ENCODE measurements at places on chromosomes 6 and 20.

DNA sequence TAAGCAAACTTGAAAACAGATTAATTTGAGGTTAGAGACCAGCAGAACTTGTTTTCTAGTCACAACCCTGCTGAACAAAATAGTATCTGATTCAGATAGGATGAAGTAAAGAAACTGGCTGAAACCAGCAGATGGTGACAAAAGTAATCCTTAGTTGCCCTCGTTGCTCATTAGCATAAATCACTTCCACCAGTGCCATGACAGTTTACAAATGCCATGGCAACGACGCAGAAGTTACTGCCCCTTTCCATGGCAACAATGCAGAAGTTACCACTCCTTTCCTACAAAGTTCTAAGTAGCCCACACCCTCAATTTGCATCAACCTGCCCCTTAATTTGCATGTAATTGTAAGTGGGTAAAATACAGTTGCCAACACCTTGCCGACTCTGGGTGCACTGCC is 23.7 kb downstream of the SNRPB start:
- no peak for DNase-seq

DNA sequence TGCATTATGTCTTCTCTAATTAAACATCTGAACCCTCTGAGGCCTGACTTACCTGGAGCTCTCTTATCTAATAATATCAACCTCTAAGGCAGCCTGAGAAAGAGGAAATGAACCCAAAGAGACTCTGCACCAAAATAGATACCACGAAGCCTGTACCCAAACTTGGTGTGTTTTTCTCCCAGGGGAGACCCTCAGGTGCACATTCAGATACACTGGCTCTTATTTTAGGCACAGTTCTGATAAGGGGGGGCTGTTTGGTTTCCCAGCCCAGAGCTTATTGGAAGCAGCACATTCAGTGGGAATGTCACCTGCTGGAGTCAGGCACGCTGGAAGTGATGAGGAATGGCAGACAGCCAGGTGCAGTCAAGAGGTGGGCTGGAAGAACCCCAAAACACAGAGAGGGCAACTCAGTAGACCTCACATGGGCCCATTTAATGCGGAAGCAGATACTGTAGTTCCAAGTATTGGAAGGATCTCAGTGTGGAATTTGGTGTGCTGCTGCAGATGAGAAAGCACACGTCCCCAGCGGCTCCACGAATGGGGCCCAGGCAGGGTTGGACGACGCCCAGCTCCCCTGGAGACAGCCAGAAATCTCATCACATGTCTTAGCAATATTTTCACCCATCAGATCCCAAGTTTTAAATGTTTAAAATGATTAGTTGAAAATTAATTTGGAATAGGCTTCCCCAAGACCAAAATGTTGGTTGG is 9.7 kb upstream of the CCR6 start:
- DNase-seq = no peak

DNA sequence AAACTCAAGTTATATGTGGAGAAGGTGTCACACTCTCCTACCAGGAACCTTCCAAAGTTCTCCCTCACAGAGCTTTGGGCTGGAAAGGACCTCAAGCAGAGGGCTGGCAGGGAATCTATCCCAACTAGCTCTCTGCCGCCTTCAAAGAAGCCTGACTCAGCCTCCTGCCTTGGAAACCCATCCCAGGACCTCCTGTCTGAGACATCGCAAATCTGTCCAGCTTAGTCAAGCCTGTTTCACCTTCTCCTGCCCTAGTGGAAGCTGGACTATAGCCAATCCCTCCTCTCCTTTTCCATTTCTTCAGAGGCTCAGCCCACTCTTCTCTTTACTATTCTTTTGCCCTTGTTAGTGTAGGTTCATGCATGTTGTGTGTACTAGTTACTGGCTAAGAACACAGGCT is 48.2 kb upstream of the FOXP4 start:
- no peak for DNase-seq

- no peak for DNase-seq
Observed at GRCh38 chr6:100851819-100852218, 29.3 kb downstream of the ASCC3 start.

DNA sequence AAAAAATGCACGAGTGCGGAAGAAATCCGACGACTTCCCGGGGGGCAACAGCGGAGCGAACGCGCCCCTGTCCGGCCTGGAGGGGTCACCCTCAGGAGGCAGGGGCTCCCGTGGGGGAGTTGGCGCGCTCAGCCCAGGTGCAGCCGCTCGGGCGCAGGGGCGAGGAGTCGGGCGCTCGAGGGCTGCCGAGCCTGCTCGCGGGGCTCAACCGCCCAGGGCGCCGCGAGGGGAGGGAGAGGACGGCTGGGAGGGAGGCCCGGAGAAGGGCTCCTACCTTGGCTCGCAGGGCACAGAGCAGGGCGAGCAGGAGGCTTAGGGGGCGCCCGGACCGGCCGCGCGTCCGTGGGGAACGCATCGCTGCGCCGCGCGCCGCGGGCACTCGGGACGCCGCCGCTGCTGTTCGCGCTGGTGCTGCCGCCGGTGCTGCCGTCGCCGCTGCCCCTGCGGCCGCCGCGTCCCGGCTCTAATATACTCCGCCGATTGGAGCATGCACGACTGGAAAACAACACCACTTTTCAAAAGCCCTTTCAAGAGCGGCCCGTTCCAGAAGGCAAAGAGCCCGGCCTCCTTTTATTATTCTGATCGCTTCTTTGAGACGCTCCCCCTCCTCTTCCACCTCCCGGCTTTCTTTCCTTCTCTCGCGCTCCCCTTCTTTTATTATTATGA is 490 bp downstream of the JAG1 start:
- peak; percentile 69 for DNase-seq

DNA sequence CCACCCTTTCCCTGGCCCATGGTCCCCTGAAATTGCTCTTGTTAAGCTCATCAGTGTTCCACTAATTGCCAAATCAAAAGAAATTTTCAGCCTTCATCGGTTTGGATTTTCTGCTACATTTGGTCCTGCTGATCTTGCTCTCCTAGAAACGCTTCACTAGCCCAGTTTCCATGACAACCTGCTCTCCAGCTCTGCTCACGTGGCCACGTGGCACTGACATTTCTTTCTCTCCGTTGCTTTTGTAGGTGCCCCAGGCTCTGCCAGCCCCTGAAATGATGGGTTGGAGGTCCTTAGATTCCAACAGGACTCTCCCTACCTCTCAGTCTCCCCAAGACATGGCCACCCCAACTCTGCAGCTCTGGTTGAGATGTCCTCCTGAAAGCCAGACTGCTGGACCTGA is 45.8 kb upstream of the NNAT start:
- no peak for DNase-seq

- DNase-seq = no peak
Observed at GRCh38 chr20:59042151-59042795, at the start of gene PRELID3B. PRELID3B (minus strand) TSS chr20:59042786; CDS start chr20:59042730, 56 bp downstream.

DNA sequence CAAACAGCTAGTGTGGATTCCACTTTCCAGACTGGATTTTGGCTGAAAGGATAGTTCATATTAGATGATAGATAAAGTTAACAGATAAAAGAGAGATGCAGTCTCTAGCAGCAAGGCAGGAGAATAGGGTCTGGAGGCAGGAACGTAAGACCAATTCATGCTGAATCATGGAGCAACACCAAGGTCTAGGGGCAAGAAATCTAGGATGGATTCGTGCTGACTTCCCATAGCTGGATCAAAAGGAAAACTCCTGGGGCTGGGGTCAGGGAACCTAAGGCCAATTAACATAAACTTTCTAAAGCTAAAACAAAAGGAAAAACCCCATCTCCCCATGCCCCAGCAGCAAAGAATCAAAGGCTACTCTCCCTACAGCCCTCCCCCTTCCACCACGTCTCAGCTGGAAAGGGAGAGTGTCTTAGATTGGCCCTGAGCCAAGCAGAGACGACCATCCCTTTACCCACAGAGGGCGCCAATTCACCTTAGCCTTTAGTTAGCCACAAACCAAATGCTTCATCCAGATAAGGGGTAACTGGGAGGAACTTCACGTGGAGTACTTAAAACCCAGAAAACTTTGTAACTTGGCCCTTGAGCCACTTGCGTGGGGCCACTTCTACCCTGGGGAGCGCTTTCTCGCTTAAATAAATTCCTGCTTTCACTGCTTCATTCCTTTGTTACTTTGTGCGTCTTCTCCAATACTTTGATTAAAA is 7.6 kb downstream of the TREM1 start:
- peak; percentile 69 for DNase-seq

DNA sequence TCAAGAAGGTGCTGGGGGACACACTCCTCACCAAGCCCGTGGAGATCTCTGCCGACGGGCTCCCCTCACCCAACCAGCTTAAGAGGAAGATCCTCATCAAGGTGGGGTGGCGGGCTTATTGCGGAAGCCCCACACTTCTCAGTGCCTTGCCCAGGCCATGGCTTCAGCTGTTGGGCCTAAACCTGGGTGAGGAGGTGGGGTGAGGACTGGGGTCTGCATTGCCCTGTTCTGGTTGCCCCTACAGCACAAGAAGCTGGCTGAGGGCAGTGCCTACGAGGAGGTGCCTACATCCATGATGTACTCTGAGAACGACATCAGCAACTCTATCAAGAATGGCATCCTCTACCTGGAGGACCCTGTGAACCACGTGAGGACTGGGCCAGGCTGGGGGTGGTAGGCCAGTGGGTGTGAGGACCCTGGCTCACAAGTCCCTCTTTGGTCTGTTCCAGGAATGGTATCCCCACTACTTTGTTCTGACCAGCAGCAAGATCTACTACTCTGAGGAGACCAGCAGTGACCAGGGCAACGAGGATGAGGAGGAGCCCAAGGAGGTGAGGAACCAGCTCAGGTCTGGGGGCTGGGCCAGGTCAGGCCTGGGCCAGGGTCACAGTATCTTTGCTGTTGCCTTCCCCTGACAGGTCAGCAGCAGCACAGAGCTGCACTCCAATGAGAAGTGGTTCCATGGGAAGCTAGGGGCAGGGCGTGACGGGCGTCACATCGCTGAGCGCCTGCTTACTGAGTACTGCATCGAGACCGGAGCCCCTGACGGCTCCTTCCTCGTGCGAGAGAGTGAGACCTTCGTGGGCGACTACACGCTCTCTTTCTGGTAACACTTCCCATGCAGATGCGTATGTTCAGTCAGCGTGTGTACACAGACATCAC is 27.9 kb downstream of the PLCG1 start:
- DNase-seq = no peak

DNA sequence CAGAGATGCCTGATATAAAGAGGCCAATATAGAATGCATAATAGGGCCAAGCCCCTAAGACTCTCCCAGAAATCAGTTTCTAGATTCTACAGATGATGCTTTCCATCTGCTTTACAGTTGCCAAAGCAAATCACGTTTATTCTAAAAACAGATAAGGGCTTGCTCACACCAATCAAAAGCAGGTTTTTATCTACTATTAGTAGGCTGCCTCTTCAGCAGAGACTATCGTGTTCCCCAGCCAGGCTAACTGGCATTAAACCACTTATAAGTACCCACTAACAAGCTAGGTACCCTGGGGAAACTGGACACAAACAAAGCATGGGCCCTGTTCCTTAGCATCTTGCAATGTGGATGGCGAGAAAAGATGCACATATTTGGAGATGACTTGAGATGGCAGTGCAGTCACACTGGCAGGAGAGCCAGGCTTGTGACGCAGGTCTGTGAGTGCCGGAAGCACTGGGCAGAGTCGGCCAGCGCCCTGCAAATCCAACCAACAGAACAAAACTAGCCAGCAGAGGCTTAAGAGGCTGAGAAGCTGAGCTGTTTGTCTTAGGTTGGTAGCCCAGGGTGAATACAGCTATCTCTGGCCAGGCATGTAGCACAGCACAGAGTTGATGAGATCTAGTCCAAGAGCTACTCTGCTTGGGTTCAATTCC is 73.4 kb downstream of the GFOD1 start:
- no peak for DNase-seq

DNA sequence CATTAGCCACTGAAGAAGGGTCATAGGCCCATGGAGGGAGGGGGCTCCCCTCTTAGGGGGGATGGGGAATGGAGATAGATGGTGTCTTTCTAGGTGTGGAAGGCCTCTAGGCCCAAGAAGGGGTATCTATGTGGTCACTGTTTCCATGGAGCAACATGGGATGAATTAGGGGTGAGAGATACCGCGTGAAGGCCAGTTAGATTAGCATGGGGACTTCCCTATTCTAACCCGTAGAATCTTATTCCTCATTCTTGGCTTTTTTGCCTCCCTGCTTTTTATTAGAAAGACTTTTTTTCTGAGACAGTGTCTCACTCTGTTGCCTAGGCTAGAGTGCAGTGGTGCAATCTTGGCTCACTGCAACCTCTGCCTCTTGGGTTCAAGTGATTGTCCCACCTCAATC is 3.2 kb downstream of the RAB44 start:
- DNase-seq = no peak

- DNase-seq = no peak
Observed at GRCh38 chr6:56534680-56535419, 107.8 kb downstream of the DST start.

DNA sequence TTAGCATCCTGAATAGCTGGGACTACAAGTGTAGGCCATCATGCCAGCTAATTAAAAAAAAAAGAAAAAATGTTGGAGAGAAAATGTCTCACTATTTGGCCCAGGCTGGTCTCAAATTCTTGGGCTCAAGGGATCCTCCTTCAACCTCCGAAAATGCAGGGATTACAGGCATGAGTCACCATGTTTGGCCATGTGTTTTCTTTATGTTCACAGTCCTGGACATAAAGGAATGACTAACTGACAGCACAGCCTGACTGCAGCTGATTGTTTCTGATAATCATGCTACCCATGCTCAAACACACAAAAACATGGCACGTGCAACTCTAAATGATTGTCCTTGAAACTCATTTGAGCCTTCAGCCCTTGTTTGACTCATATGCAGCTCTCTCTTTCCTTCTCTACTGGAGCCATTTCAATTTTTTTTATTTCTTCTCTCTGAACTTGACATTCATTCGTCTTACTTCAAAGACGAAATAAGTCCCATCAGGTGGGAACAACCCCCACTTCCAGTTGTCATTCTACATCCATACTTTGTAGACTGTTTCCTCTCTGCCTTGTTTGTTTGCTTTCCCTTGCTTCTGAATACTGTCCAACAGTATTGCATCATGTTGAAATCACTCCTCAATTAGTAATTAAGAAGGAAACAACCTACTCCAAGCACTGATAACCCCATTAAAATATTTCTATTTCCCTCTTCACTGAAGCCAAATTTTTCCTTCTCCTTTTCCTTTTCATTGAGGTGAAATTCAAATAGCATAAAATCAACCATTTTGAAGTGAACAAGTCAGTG is 413.0 kb downstream of the BMP2 start:
- no peak for DNase-seq

DNA sequence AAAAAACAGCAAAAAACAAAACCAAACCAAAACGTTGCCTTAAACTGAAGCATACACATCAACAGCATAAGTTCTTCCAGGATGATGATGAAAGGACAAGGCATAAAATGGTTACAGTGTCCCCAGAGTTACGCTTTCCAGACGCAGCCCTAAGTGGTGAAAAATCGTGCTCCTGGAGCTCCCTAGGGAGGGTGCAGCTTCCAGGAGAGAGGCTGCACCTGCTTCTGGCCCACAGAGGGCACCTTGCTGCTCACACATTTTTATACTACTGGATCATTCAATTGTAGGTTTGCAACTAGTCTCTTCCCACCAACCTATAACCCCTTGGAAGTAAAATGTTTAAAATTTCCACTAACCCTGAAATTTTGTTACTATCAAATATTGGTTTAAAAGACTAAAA is 115.0 kb downstream of the PRKN start:
- no peak for DNase-seq

- DNase-seq = peak; percentile 80
Observed at GRCh38 chr20:17938871-17939619, 29.5 kb downstream of the SNX5 start.

- DNase-seq = no peak
Observed at GRCh38 chr6:157535340-157536222, 154.6 kb downstream of the ZDHHC14 start.

GRCh38 chr6:37021356-37022129 is 16.1 kb downstream of the FGD2 start:
- no peak for DNase-seq

- peak; percentile 57 for DNase-seq
Observed at GRCh38 chr20:34363465-34364222, 571 bp downstream of the ITCH start.
